Mesendoderm (in vitro differentiated cells): ENCODE measurements at places on chromosomes 2 and 18.

DNA sequence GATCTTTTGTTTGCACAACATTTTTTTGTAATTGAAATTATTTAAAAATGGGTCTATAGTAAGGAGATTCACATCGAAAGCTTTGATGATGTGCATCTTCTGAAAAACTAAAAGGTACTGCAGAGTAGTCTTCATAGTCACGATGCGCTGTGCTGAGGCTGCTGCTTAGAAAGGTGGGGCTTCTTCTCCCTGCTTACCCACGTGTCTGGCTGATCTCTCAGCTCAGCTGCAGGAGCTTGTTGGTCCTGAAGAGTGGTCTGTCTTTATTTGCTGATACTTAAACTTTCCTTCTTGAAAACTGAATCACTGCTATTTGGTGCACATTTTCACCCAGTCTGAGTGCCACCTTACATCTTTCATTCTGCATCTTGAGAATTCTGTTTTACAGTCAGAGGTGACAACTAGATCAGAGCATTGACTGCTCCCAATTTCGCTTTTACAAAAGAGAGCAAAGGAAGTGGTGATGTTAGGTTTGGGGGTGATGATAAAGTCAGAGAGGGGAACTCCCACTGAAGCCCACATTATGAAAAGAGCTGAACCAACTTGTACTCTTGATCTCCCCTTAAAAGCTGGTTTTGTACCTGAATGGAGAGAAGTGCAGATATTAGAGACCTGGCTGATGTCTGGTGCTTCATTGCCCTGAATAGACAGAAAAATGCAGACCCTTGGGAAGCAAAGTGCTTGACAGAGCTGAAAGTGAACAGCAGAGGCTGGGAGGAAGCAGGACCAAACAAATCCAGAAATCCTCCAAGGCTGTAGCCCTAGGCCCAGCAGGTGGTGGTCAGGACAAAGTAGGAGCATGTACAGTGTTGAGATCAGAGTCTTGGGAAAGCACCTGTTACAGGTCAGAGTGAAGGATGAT, 984.5 kb downstream of the TSN start:
- no peak for DNase-seq
- no peaks in the 10 kb centered on the region for H3K4me1 ChIP-seq
- no peaks in the 10 kb centered on the region for H3K27me3 ChIP-seq
- no peak overlapping the region for H3K27ac ChIP-seq
- no peaks in the 10 kb centered on the region for H3K36me3 ChIP-seq
- H3K4me3 ChIP-seq, result no peak overlapping the region

DNA sequence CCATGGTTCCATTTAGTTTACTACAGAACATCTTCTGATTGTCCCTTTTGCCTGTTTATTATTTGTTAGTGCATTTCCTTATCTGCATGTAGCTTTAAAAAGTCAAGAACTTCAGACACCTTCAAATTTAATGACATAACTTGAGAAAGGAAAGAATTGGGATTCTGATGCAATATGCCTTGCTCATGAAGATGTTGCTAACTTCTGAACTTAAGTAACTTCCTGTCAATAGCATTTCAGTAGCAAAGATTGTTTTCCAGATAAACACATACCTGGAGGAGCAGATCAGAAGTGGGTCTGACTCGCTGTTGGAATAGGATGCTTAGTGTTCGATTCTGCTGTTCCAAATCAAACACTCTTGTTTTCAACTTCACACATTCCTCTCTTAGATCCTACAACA, 190.2 kb upstream of the LYPD1 start:
- peak; percentile 55 for DNase-seq
- no peaks in the 10 kb centered on the region for H3K27me3 ChIP-seq
- H3K4me3 ChIP-seq, result no peak overlapping the region
- no peak overlapping the region for H3K27ac ChIP-seq

GRCh38 chr2:60957643-60958042, 59.9 kb upstream of the PEX13 start:
- no peak for DNase-seq
- no peak overlapping the region for H3K4me3 ChIP-seq
- no peaks in the 10 kb centered on the region for H3K36me3 ChIP-seq
- H3K4me1 ChIP-seq, result no peaks in the 10 kb centered on the region
- H3K27ac ChIP-seq, result no peak overlapping the region

DNA sequence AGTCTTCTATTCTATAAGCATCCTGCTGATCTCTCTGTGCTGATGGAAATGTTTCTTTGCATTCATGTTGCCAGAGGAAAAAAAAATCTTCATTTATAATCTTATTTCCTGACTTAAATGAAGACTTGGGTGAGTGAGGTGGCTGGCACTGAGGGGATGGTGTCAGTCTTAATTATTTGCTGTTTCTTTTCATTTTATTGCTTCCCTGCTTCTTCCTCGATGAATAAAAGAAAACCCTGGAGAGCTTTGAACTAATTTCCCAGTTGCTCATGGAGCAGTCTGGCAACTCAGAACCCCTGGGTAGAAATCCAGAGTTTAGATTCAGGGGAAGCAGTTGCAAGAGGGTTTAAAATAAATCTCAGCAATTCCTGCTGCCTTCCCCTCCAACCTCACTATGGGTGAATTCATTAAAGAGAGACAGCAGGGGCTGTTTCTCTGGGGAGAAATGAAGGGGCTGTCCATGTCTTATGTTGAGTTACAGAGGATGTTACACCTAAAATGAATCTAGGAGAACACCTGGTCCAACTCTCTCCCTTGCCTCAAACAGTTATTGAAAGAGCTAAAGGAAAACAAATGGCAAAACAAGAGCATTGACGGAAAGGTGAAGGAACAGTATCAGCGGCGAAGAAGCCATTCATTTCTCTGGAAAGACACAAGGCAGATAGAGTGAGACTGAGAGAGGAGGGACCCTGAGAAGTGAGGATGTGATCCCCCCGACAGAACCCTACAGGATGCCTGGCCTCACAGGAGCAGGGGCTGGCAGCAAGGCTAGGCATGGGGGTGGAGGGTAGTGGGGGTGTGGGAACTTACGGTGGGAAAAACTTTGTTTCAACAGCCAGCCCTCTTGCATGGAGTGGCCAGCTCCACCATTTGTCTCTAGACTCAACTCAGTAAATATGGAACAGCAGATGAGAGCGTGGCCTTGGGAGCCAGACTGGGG, 41.0 kb downstream of the SP110 start:
- H3K4me3 ChIP-seq, result no peak overlapping the region
- H3K27me3 ChIP-seq, result no peaks in the 10 kb centered on the region
- no peak overlapping the region for H3K27ac ChIP-seq
- H3K4me1 ChIP-seq, result no peaks in the 10 kb centered on the region
- no peaks in the 10 kb centered on the region for H3K36me3 ChIP-seq
- DNase-seq, result no peak

- no peaks in the 10 kb centered on the region for H3K4me1 ChIP-seq
- no peak overlapping the region for H3K4me3 ChIP-seq
- no peak overlapping the region for H3K27ac ChIP-seq
- H3K27me3 ChIP-seq, result no peaks in the 10 kb centered on the region
- no peaks in the 10 kb centered on the region for H3K36me3 ChIP-seq
- DNase-seq, result no peak
Measured at GRCh38 chr2:20555954-20556353, 94.9 kb downstream of the HS1BP3 start.

GRCh38 chr2:219509780-219510511, 4.3 kb upstream of the ASIC4 start:
- DNase-seq, result peak; percentile 87
- H3K27me3 ChIP-seq, result peaks cover 23% of the 10 kb centered on the region
- H3K27ac ChIP-seq, result no peak overlapping the region
- peaks cover 7% of the 10 kb centered on the region for H3K4me1 ChIP-seq
- H3K4me3 ChIP-seq, result no peak overlapping the region
- H3K36me3 ChIP-seq, result no peaks in the 10 kb centered on the region
